Right atrium auricular region (tissue), 2 donors: ENCODE measurements at places on chromosomes 1 and 21. TPM values are rescaled to one million over a fixed set of nuclear protein-coding genes. Genes with fewer than 3 reads are reported as not detected.

DNA sequence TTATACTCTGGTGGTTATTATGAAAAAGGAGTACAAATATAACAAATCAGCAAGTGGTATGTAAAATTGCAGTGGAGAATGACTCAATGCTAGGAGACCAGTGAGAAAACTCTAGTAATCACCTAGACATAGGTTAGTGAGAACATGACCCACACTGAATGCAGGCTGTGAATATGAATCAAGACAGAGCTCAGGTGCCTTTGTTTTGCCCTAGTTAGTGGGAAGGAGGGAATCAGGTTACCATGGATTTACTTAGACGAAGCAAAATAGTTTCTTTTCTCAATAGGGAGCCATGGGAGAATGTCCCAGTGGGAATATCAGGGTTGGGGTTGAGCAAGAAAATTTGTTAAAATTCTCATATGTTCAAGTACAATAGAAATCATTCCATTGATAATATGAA is 10.6 kb upstream of the GCLM start:
- no peaks in the 10 kb centered on the region for H3K36me3 ChIP-seq
- no peaks in the 10 kb centered on the region for H3K4me1 ChIP-seq
- H3K4me3 ChIP-seq, result no peak overlapping the region
- no peak for DNase-seq

DNA sequence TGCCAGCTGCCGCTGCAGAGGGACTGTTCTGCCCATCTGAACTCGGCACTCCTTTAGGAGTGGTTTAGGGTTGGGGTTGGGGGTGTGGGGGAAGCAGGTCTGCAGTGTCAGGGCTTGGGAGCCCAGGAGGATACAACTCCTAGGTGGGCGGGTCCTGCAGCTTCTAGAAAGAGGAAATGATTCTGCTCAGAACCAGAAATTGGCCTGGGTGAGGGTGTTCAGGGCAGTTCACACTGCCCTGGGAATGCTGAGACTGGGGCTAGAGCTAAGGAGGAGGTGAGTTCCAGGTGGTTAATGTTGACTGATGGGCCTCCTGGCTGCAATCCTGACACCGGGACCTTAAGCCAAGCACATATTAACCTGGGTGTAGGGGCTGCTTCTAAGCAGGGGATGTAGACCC is 4.8 kb upstream of the SLC26A9 start:
- peaks cover 10% of the 10 kb centered on the region for H3K4me1 ChIP-seq
- no peak for DNase-seq
- no peak overlapping the region for H3K4me3 ChIP-seq
- no peaks in the 10 kb centered on the region for H3K36me3 ChIP-seq

- H3K27ac ChIP-seq, result no peak overlapping the region
- DNase-seq, result no peak
- no peaks in the 10 kb centered on the region for H3K36me3 ChIP-seq
- no peaks in the 10 kb centered on the region for H3K27me3 ChIP-seq
These were observed 53.0 kb downstream of the VANGL1 start for GRCh38 chr1:115694805-115695204.

GRCh38 chr1:235295902-235296350 is 32.1 kb downstream of the ARID4B start:
- no peaks in the 10 kb centered on the region for H3K27me3 ChIP-seq
- H3K4me3 ChIP-seq, result no peak overlapping the region
- DNase-seq, result no peak
- H3K4me1 ChIP-seq, result no peaks in the 10 kb centered on the region

- no peaks in the 10 kb centered on the region for H3K36me3 ChIP-seq
- no peak overlapping the region for H3K4me3 ChIP-seq
- no peaks in the 10 kb centered on the region for H3K27me3 ChIP-seq
- no peak for DNase-seq
- no peaks in the 10 kb centered on the region for H3K4me1 ChIP-seq
These were observed 107.5 kb downstream of the SPAG17 start for GRCh38 chr1:118077331-118078045.

Gene SLC26A9
- total RNA-seq, result 35.4 TPM

Gene IPO9
- 15.6 TPM for total RNA-seq

Gene MAP3K21
- 1.2 TPM for total RNA-seq

Gene OR2T2
- not detected for total RNA-seq

Gene SH3BGRL3
- 66.0 TPM for total RNA-seq

Gene PATJ
- total RNA-seq, result 37.9 TPM
